ENCODE measurements at places on chromosomes 5 and 9. TPM values are rescaled to one million over a fixed set of nuclear protein-coding genes. Genes with fewer than 3 reads are reported as not detected.

GRCh38 chr5:66898241-66898995 is 298.2 kb downstream of the CD180 start:
- no peaks in the 10 kb centered on the region for H3K36me3 ChIP-seq
- no peak for DNase-seq
- H3K27ac ChIP-seq = no peak overlapping the region
- no peak overlapping the region for H3K4me3 ChIP-seq
- H3K27me3 ChIP-seq = peaks cover 15% of the 10 kb centered on the region
- H3K4me1 ChIP-seq = no peaks in the 10 kb centered on the region

DNA sequence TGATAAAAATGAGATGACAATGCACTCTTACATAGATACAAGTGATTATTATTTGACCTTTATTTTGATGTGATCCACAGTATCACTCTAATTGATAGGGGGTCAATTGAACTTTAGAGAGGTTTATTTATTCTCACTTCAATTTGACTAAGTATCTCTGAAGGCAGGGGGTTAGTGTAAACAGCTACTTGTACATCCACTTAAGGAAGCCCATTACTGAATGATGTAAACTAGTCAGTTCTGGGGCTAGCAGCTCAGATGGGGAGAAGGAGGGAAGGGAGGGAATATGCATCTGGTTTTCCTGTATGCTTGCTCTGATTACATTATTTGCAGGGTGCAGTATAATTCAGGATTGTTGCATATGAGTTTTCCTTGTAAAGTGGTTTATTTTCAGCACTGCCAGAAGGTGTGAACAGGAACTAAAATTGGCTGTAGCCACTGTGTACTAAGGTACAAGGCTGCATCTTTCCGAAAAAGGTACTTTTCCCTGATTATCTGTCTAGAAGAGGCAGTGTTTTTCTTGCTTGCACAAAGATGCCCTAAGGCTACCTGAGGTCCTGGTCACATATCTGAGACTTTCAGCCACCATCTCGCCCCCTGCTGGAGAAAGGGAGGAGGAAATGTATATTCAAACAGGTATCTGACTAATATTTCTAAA is 51.2 kb downstream of the MRPS27 start:
- peak; percentile 61 for DNase-seq
- H3K27ac ChIP-seq = no peak overlapping the region
- no peaks in the 10 kb centered on the region for H3K27me3 ChIP-seq
- H3K4me1 ChIP-seq = peaks cover 4% of the 10 kb centered on the region
- H3K4me3 ChIP-seq = no peak overlapping the region

GRCh38 chr5:159179529-159180305 is 29.6 kb downstream of the RNF145 start:
- peak overlapping the region; percentile 56 for H3K4me3 ChIP-seq
- H3K36me3 ChIP-seq = peaks cover under 1% of the 10 kb centered on the region
- no peak for DNase-seq
- H3K27ac ChIP-seq = peak overlapping the region; percentile 96
- H3K4me1 ChIP-seq = peaks cover 44% of the 10 kb centered on the region
- H3K27me3 ChIP-seq = no peaks in the 10 kb centered on the region

GRCh38 chr9:98199388-98200033 is 7.1 kb upstream of the CORO2A start:
- H3K36me3 ChIP-seq = no peaks in the 10 kb centered on the region
- H3K27ac ChIP-seq = no peak overlapping the region
- H3K27me3 ChIP-seq = no peaks in the 10 kb centered on the region
- no peaks in the 10 kb centered on the region for H3K4me1 ChIP-seq
- no peak overlapping the region for H3K4me3 ChIP-seq

DNA sequence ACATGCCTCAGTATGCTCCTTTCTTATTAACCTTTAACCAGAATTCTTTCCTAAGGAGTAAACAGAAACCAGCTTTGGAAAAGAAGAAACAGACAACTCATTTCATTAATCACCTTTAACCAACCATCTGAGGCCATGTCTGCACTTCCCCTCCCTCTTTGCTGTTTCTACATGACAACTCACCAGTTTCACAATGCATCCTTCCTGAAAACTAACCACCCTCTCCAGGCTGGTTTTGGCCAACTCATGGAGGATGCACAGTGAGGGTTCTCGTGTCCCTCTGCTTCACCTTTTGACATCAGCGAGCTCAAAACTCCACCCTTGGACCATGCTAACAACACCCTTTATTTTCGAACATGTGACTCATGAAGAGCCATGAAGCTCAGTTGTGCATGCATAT is 244.1 kb downstream of the ELAVL2 start:
- no peak overlapping the region for H3K27ac ChIP-seq
- H3K27me3 ChIP-seq = no peaks in the 10 kb centered on the region
- H3K4me1 ChIP-seq = no peaks in the 10 kb centered on the region
- no peaks in the 10 kb centered on the region for H3K36me3 ChIP-seq
- no peak overlapping the region for H3K4me3 ChIP-seq

GRCh38 chr9:30235068-30235467 is 2149.4 kb upstream of the ACO1 start:
- no peak overlapping the region for H3K4me3 ChIP-seq
- no peak overlapping the region for H3K27ac ChIP-seq
- DNase-seq = no peak

DNA sequence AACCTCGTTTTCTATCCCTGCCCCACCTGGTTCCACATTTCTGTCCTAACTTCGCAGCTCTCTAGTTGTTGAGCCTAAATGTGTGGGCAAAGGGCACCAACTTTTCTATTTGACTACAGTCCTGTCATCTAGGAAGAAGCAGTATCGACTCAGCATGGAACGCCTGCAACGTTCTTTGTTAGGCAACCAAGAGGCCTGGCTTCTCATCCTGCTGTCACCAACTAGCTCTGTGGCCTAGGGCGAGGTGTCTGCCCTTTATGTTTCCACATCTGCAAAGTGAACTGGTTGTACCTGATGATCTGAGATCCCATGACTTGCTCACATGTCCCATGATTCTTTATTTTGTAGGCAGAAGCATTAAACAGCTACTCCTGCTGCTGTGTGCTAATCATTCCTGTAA is 248.9 kb downstream of the ADAMTSL1 start:
- H3K27me3 ChIP-seq = no peaks in the 10 kb centered on the region
- H3K4me1 ChIP-seq = no peaks in the 10 kb centered on the region
- H3K36me3 ChIP-seq = no peaks in the 10 kb centered on the region
- H3K4me3 ChIP-seq = no peak overlapping the region

DNA sequence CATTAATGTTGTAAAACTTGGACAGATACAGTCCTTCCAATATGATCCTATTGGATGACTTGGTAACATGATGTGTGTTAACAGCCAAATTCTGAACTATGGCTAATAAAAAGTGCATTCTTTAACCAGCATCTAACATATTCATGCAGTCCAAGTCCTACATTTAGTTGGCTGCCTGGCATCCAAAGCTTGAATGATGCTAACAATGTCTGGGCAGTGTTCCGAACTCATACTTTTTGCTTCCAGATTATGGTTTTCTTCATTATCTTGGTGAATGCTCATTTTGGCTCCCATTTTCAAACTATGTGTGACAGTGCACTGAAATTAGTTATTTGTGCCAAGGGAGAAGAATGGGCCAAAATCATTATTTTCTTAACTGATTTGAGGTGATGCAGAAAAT is 2.8 kb downstream of the FAM174A start:
- no peak overlapping the region for H3K4me3 ChIP-seq
- DNase-seq = no peak
- H3K4me1 ChIP-seq = peaks cover 26% of the 10 kb centered on the region
- no peaks in the 10 kb centered on the region for H3K27me3 ChIP-seq

DNA sequence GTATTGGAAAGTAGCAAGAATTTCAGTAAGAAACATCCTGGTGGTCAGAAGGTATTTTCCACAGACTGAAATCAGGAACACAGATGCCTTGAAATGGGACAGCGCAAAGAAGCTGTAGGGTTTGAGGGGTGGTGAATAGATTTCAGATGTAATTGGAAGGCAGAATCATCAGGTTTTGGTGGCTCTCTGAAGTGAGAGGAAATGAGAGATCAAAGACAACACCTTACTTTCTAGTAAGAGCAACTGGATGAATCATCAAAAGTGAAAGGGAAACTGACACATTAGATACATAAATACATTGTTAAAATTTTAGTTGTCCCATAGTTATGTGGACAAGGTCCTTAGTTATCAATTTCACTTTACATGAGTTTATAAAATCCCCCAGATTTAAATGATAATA is 188.2 kb upstream of the SLC27A6 start:
- H3K4me1 ChIP-seq = no peaks in the 10 kb centered on the region
- DNase-seq = no peak
- no peak overlapping the region for H3K4me3 ChIP-seq

DNA sequence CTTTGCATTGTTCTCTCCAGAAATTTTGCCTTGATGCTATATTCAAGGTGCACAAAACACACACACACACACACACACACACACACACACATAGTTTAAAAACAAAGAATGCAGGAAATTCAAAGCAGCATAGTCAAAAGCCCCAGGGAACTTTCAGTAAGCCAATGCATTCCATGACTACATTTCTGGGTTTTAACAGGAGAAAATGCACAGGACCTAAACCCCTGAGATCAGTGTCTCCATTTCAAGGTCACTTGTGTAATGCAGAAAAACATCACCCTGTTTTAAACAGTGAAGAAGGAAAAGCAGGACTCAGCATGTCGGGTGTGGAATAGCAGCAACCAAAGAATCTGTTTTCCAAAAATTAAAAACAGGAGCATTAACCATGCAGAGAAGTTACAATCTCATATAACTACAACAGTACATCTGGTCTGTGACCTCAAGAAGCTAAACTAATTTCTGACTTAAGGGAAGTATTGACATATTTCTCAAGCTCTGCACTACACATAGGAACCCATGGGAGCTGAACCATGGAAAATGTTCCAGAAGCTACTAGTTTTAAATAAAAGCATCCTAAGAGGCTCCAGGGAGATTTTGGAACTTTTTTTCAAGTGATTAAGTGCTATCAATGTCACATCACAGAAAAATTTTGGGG is 296.7 kb downstream of the HINT1 start:
- peaks cover 25% of the 10 kb centered on the region for H3K27me3 ChIP-seq
- no peak overlapping the region for H3K4me3 ChIP-seq
- H3K4me1 ChIP-seq = no peaks in the 10 kb centered on the region
- H3K27ac ChIP-seq = no peak overlapping the region
- H3K36me3 ChIP-seq = no peaks in the 10 kb centered on the region

DNA sequence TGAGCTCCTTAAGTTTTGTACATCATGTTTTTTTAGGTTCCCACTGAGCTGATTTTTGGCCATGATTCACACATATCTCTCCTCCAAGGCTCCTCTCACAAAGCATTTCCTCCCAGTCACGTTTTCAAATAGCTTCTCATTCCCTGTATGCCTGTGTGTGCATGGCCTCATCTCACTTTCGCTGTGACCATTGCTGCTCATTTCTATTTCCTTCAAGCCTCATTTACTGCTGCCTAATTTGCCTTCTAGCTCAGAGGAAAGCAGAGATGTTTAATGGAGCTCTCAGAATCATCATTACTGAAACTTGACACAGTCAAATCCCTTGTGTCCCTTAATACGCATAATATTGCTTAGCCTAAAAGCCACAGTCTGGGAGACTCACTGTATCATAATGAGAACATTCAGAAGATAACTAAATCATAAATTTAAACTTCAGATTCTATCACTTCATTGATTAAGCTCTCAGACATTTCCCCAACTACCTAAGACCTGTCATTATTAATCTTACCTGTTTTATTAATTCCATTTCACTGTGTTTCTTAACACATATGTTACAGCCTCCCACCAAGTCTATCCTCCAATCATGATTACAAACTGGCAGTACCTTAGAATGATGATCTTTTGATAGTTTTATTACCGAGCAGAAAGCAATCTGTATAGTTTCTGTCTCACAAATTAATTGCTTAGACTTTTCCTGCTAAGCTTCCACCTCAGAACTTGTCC is 278.3 kb upstream of the PTGER4 start:
- H3K36me3 ChIP-seq = peaks cover 11% of the 10 kb centered on the region
- peak overlapping the region; percentile 71 for H3K4me3 ChIP-seq

- H3K27me3 ChIP-seq = no peaks in the 10 kb centered on the region
- no peak for DNase-seq
- H3K4me3 ChIP-seq = no peak overlapping the region
- H3K27ac ChIP-seq = no peak overlapping the region
- H3K4me1 ChIP-seq = no peaks in the 10 kb centered on the region
Measured at GRCh38 chr5:77423022-77423750, 68.9 kb downstream of the WDR41 start.

DNA sequence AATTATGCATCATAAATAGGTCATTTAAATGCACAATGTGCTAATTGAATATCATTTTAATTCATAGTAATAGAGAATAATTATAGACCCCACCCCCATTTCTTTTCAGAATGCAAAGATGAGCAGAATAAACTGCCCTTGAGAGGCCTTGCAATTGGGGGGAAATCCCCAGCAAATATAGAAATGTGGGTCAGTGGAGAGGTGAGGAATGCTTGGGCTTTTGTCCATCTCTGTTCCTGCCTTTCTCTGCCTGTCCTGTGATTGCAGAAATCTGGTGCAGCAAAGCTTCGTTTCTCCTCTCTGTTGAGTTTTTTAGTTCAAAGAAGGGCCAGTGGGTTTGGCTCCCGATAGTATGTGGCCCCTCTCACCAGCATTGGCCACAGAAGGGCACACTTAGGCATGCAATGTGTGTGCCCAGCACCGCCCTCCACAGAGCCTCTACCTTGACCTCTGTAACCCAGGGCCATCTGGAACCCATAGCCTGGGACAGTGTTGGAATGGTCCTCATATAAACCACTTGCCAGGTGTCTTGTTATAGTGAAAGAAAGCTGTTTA is 164.2 kb downstream of the SEMA6A start:
- no peak for DNase-seq
- no peak overlapping the region for H3K27ac ChIP-seq
- no peaks in the 10 kb centered on the region for H3K27me3 ChIP-seq
- no peaks in the 10 kb centered on the region for H3K4me1 ChIP-seq

DNA sequence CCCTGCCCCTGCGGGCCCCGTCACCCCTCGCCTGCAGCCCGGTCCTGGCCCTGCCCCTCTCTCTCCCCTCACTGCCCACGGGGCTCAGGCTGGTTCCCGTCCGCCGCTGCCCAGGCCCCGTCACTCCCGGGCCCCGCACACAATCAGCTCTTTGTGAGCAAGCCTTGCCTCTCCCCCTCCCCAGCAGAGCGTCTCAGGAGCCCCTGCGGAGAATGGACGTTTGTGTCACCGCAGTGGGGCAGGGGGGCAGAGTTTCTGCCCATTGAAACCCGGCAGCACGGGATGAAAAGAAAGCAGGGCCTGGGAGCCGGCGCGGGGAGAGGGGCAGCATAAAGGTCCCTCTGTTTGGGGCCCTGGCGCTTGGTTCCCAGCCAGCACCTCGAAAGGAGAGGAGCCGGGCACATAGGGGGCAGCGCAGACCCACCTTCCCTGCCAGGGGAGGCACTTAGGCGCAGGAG is 13.5 kb upstream of the NUP214 start:
- no peaks in the 10 kb centered on the region for H3K27me3 ChIP-seq
- no peaks in the 10 kb centered on the region for H3K4me1 ChIP-seq
- DNase-seq = no peak
- H3K4me3 ChIP-seq = no peak overlapping the region
- H3K36me3 ChIP-seq = no peaks in the 10 kb centered on the region

The ZNF462 gene
- total RNA-seq = 0.31 TPM

The SLC12A7 gene
- total RNA-seq = 13.5 TPM

The SLC6A19 gene
- total RNA-seq = not detected

The ALDH1B1 gene
- 16.7 TPM for total RNA-seq

The LAMC3 gene
- not detected for total RNA-seq

The PRSS3 gene
- total RNA-seq = 1.3 TPM

The MRPL22 gene
- 54.6 TPM for total RNA-seq

The IL5 gene
- 9.5 TPM for total RNA-seq

The MARCHF6 gene
- 120 TPM for total RNA-seq

The ASTN2 gene
- total RNA-seq = 5.1 TPM
